ENCODE measurements at places on chromosomes 11 and 22.

DNA sequence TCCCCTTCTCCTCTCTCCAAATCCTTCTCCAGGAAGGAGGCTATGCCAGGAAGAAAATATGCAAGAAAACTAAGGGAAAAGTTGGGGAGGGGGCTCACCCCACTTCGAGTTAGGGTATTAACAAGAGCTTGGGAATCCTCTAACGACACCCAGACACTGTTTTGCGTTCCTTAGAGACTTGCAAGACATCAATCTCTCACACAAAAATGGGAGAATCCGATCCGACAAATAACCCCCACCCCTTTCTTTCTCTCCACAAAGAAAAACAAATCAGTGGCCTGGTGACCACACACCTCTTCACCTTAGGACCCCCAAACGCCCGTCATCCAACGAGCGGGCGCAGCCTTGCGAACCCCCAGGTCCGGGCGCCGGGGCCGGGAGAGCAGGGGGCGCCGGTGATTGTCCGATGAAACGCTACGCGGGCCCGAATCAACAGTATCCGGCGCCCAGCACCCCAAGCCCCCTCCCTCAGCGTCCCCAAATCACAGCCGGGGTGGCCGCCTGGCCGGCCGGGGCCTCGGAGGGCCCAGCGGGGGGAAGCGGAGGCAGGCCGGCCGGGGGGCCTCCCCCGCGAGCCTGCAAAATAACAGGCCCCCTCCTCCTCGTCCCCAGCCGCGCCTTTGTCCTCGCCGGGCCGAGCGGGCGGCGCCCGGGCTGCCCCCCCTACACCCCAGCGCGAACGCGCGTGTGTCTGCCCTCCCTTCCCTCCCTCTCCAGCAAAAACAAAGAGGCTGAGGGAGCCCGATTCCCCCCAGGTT is 690 bp downstream of the CSNK1E start:
- DNase-seq, result peak; percentile 70

GRCh38 chr22:19718456-19719049 is 4.2 kb downstream of the SEPTIN5 start:
- no peak for DNase-seq

DNA sequence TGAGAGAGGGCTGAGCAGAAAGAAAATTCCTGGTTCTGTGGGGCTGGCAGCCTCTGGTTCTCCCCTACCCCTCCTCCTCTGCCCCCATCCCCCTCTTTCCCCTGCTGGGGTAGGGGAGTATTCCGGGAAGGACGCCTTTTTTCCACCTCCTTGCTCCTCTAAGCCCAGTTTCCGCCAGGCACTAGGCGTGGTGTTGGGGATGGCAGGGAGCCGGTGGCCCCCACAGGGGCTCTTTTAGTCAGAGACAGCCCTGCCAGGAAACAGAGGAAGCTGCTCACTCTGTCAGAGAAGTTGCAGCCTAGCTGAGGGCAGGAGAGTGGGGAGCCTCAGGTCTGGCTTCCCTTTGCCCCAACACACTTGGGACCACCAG is 15.6 kb upstream of the ARHGEF17 start:
- DNase-seq, result no peak

DNA sequence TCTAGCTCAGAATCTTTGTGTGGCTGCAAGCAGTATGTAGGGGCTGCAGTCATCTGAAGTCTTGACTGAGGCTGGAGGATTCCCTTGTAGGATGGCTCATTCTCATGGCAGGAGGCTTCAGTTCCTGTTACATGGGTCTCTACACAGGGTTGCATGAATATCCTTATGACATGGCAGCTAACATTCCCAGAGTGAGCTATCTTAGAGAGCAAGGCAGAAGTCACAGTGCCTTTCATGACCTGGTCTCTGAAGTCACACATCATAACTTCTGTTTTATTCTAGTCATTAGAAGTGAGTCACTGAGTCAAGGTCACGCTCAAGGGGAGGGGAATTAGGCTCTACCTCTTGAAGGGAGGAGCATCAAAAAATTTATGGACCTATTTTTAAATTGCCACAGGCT is 10.3 kb upstream of the SPON1 start:
- no peak for DNase-seq

GRCh38 chr11:88317536-88317935 is 20.0 kb downstream of the CTSC start:
- no peak for DNase-seq

Data from germinal center (tissue), 1 donor.